ENCODE measurements at places on chromosomes 1 and 21.

GRCh38 chr1:52970149-52970548, 43.1 kb downstream of the SCP2 start:
- DNase-seq, result peak; percentile 55

DNA sequence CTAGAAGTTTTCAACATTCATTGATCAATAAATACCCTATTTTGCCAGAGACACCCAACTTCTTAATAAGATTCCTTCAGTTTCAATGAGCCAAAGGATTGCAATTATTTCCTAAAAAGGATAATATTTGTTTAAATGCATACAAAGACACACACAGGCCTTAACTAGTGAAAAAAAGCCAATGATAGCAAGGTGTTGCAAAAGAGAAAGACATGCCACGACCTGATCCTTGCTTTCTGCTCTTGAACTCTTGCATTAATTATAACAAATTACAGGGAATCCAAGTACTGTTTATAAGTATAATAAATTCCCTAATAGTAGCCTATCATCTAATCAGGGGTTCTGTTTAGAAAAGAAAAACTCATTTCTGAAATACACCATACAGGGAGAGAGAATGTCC, 131.1 kb downstream of the PTPN14 start:
- DNase-seq, result no peak

GRCh38 chr1:111938536-111938935, 50.9 kb downstream of the KCND3 start:
- no peak for DNase-seq

DNA sequence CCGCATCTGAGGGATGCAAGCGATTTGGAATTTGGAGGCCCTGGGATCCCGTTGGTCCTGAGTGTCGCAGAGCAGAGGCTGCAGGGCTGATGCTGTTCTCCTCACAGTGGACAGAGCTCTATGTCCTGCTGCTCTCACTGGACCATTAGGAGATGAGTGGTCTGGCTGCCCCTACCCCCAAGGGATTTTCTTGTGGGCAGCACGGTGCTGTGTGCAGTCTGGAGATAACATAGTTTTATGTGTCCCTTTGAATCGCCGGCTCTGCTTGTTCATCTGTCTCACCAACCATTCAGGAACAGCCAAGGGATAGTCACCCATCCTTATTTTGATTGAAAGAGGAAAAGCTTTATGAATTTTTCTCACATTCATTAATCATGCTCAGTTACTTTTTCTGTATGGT, 49.9 kb downstream of the CHRM3 start:
- no peak for DNase-seq

DNA sequence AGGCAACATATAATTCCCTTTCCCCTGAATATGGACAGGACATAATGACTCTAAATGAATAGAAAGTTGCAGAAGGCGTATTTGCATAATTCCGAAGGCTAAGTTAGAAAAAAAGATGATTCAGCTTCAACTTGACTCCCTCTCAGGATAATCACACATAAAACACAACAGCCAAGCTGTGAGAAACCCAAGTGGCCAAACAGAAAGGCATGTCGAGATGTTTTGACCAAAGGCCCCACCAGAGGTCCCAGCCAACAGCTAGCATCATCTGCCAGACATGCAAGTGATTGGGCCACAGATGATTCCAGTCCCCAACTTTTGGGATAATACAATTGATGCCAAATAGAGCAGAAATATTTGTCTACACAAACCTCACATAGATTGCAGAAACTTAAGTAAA, 444.9 kb downstream of the LTN1 start:
- no peak for DNase-seq

GRCh38 chr1:171256940-171257606, 8.8 kb downstream of the FMO1 start:
- DNase-seq, result peak; percentile 54

Measured in amniotic epithelial cell (primary cell).